ENCODE measurements at places on chromosomes 6 and 20.

DNA sequence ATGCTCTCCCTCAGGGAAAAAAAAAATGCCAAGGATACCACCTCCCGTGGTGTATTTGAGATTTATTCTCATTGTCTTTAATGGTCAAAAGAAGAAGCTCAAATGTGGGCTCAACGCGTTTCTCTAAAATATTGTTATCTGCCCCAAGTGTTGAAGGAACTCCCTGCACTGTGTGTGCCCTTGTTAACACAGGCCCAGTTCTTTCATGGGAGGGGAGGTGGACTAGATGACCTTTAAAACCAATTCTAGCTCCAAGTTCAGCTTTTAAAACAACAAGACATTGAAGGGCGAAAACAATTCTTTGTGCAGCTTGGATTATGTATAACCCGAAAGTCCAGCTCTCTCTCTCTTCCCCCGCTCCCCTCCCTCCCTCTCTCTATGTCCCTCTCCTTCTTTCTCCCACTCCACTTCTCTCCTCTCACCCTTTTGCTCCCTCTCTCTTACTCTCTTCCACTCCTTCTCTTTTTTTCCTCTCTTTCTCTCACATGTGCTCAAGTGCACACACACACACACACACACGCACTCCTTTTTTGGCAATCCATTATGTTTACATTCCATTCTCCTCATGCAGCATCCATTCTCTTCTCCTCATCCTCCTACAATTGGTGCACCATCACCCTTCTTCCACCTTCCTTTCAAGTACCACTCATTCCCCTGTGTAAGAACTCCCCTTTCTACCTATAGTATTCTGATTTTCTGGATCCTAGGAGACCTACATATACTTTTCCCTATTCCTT, 8.5 kb downstream of the HLA-DMB start:
- peak; percentile 55 for DNase-seq

- no peak for DNase-seq
Measured at GRCh38 chr20:37668166-37668565, 25.7 kb upstream of the CTNNBL1 start.

DNA sequence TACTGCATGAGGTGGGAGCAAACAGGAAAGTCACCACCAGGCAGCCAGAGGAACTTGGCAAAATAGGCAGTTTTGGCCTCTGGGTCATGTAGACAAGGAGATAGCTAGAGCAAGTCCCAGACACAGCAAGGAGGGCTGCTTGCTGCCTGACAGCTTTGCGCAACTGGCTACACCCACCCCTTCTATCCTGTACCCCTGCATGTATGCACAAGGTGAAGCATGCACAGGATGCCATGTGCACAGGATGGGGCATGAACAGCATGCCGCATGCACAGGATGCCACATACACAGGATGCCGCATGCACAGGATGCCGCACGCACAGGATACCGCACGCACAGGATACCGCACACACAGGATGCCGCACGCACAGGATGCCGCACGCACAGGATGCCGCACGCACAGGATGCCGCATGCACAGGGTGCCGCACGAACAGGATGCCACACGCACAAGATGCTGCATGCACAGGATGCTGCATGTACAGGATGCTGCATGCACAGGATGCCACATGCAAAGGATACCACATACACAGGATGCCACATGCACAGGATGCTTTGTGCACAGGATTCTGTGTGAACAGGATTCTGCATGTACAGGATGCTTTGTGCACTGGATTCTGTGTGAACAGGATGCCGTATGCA, 104.9 kb upstream of the IYD start:
- DNase-seq = no peak

- no peak for DNase-seq
Measured at GRCh38 chr6:438634-439170, 47.1 kb downstream of the IRF4 start.

DNA sequence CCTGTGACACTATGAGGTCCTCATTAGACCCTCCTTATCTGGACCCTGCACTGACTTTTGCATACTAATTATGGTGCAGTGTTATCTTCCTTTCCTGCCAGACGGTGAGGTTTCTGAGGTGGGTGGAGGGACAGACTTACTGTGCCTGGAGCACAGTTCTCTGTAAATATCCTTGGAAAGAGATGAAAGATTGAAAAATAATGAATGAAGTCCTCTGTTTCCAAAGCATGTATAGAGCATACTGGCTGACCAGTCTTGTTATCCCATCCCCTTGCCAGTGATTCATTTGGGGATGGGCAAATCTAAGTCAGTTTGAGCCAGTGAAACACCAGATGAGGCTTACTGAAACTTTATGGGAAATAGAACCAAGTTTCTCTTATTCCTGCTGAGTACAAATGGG, 152.6 kb upstream of the HDDC2 start:
- no peak for DNase-seq

DNA sequence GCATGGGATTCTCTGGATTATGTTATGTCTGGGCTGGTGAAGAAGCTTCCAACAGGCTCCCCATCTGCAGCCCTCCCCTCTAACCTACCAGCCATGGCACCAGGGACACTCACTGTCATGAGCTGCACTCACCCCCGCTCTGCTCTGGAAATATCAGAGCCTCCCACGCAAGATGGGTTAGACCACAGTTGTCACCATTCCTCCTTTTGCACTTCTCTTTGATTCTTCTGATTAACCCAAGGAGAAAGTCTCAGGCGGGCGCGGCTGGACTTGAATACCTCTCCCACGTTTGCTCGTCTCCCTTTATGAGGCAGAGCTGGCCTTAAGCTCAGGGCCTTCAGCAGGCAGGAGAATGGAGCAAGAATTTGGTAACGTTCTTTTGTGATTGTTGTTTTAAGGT, 128.1 kb downstream of the CEBPB start:
- no peak for DNase-seq

DNA sequence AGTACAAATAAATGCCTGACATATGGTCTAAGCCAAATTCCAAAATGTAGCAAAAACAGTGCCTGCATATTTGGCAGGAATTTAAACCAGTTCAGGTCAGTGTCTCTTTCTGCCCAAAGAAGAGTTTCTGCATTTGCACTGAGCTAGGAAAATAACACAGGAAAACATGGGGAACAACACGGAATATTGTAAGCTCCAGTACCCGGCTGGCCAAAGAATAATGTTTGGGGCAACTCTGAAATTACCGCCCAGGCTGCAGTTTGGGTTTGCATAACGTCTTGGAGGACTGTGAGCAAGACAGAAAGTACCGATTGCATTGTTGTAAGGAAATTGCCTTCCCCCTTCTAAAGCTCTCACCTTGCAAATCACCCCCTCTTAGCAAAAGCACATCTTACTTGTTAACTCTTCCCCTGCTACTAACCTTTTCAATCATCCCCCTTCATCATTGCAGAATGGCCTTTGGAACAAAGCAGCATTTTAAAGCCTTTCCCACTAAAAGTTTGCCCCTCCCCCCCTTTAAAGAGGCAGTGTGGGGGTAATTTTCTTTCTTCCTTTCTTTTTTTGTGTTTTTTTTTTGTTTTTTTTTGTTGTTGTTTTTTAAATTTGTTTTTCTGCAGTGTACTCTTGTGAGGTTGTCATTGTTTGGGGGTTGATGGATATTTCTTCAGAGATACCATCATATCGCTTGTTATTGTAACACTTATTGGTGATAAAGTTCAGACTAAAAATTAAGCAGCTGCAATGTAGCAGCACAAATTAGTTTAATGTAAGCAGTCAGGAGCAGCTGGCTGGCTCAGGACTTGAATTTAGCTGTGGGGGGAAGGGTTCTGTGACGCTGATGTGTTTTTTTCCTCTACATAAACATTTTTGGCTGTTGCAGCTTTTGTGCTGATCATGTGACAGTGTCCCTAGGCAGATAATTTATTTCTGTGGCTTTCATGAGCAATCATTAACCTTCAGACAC, 100.0 kb upstream of the CITED2 start:
- peak; percentile 33 for DNase-seq

DNA sequence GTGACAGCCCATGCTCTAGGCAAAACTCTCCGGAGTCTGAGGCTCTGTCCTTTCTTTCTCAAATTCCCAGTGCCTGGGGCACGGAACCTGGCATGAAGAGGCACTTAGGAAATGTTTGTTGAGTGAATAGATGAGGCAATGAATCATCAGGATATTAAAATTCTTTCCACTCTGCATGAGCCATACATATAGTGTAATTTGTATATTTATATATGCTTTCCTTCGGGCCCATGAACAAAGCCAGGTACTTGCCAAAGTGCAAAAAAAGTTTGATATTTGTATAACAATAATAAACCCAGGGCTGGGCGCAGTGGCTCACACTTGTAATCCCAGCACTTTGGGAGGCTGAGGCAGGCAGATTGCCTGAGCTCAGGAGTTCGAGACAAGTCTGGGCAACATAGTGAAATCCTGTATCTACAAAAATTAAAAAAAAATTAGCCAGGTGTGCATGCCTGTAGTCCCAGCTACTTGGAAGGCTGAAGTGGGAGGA, 212.3 kb upstream of the ZNF217 start:
- DNase-seq = peak; percentile 66

DNA sequence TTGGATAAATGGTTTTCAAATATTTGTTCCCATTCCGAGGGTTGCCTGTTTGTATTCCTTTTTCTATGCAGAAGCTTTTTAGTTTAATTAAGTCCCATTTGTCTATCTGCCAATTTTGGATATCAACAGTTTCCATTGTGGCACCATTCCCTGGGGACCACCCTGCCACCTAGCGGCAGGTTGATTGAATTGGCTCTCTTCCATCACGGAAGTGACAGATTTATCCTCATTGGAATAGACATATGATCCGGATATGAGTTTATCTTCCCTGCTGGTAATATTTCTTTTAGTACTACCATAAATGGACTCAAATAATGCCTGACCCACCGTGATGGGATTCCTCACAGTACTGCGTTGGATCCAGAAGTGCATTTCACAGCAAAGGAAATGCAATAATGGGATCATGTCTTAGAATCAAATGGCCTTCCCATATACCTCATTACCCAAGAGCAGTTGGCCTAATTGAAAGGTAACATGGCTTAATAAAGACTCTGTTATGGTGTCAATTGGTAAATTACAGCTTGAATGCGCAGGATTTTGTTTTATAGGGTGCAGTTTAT, 327.0 kb downstream of the BMP2 start:
- peak; percentile 17 for DNase-seq

DNA sequence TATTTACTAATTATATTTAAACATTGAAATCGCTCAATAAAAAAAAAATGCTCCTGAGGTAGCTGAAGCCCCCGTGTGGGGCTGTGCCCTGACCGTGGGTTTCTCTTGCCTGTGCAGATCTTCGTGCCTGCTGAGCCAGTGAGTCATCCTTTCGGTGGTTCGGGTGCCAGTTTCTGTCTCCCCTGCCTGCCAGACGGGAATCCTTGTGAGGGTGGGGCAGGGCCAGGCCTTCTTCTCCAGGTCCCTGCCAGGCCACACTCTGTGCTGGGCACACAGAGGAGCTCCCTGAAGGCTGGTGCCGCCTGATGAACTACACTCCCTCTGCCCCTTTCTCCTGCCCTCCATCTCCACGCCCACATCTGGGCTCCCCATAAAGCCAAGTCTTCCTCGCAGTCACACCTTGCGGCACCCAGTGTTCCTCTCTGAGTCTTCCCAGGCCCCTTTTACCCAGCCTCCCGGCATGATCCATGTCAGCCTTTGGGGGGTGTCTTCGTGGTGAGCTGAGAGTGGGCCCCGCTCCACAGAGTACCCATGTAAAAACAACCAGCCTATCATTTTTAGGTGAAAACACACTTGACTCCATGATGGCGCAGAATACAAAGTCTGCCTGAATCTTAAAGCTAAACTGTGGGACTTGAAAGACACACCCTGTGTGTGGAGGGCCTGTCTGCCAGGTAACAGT, 19.3 kb downstream of the FGD2 start:
- DNase-seq = peak; percentile 14

DNA sequence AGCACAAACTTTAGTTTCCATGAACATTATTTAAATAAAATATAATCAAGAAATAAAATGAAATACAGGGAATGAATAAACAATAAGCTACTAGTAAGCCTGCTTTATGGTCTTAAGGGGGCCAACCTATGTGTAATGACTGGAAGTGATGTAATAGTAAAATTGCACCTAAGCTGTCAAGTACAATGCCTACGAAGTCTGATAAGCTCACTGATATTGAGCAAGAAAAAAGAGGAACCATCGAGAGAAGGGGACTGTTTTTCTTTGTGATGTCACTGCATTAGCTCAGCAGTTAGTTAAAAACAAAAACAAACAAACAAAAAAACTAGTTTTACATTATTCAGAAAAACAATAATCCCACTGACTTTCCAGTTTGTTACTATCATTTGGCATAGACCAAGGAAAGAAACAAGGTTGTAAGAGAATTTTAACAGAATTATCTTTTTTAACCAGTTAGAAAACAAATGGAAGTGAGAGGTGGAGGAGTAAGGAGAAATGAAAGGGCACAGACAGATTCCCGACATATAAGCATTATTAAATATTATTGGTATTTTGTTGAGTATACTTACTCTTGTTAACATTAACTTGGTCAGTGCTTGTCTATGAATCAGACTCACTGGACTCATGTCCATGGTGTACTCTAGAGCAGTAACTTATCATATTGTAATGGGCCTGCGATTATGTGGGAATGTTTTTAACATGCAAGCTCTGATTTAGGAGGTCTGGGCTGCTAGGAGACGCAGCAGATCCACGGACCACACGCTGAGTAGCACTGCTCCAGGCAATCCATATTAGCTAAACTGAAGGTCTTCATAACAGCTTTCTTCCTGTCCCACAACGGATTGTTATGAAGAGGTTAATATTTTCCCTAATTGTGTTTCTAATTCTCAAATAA, 99.6 kb upstream of the HMGCLL1 start:
- peak; percentile 8 for DNase-seq

GRCh38 chr6:32375739-32376529, 4.2 kb upstream of the TSBP1 start:
- no peak for DNase-seq

GRCh38 chr20:57918551-57918950, 208.7 kb upstream of the PMEPA1 start:
- DNase-seq = no peak

DNA sequence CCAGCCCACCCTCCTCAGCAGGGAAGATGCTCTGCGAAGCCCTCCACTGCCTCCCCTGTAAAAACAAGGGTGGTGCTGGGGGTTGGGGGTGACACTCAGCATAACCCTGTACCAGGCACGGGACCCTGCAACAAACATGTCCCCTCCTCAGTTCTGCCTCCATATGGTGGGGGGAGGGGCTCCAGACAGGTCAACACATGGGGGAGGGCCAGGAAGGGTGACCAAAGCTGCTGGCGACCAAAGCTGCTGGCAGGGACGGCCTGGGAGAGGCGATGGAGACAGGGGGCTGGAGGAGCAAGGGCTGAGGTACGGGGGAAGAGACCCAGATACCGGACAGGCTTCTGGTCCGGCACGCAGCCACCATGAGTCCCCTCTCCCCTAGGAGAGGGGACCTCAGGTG, 123.2 kb downstream of the TAF4 start:
- no peak for DNase-seq

Measured in fibroblast of skin of abdomen (primary cell).